ENCODE measurements at places on chromosomes 3 and 15.
A peak's percentile ranks its signal among the peaks of the same experiment; 100 is the strongest.

- DNase-seq: no peak
Observed at GRCh38 chr3:23172059-23172458, 31.1 kb upstream of the UBE2E2 start.

GRCh38 chr3:131669600-131669999, 166.8 kb upstream of the MRPL3 start:
- no peak for DNase-seq

- DNase-seq: no peak
Observed at GRCh38 chr3:132457286-132457685, 40.0 kb downstream of the DNAJC13 start.

DNA sequence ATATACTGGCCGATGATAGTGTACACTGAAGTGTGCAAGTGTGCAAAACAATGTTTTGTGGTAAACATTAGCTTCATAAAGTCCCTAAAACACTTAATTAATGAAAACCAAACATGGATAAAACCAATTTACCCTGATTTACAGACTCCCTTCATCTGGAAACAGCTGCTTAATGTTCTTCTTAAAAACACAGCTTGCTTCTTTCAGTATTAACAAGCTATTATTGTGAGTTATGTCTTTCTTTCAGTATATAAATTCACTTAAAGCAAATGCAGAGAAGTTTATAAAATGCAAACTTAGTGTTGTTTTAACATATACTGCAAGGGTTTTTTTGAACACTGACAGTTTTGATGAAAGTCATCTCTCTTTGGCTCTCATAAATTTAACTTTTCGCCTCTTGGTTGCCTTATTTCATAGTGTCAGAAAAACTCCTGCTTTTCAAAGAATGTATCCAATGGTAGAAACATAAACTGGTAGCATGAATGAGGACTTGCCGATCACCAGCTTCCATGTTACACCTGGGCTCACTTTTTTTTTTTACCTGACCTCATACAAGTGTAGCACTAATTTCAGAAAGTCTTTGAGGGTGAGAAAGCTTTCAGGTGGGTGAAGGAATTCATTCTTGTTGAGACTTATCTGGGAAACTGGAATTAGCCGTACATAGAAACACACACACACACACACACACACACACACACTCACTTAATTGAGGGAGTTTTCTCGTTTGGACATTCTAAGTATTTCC, 532.2 kb downstream of the ROBO2 start:
- no peak for DNase-seq

DNA sequence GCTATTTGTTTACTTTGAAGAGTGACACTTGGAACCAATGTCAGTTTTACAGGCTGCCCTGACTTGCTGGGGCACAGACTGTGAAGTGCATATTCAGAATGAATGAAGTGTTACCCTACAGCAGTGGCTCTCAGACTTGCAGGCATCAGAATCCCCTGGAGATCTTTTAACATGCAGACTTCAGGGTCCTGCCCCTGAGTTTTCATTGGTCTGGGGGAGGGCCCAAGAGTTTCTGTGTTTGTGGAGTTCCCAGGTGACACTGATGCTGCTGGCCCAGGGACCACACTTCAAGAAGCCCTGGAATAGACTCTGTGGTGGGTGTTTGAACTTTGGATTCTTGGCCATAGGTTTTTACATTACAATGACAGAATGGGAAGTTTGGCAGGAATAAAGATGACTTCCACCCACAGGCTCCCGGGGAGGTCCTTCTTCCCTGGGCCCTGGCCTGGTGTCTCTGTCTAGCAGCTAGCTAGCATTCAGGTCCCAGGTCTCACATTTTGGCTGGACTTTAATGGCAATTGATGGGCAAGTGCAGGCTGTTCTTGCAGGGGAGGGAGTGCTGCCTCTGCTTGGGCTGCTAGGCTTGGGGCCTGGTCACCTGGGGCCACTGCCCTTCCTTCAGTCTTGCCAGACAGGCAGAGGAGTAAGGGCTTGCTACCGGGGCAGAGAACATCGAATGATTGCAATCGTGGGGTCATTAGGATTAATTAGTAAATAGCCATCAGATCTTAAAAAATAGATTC, 149.0 kb downstream of the APBA2 start:
- no peak for DNase-seq

- DNase-seq: no peak
Observed at GRCh38 chr3:25648925-25649830, 15.5 kb downstream of the TOP2B start.

GRCh38 chr3:134020135-134020680, 9.5 kb downstream of the SLCO2A1 start:
- DNase-seq: no peak

DNA sequence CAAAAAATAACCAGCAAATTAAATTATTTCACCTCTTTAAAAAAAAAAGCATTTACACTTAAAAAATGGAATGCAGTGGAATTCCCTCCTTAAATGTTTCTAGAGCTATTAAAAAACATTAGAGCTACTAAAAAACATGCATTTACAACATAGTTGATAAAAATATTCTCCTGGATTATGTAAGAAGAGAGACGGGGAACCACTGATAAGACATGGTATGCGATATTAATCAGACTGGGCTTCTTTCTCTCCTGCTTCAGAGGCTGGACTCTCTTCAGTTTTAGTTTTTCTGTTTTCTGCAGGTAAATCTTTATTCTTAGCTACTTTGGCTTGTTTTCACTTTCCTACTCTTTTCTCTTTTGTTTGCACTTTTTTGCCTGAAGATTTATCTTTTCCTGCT, 40.4 kb upstream of the WDR49 start:
- no peak for DNase-seq

DNA sequence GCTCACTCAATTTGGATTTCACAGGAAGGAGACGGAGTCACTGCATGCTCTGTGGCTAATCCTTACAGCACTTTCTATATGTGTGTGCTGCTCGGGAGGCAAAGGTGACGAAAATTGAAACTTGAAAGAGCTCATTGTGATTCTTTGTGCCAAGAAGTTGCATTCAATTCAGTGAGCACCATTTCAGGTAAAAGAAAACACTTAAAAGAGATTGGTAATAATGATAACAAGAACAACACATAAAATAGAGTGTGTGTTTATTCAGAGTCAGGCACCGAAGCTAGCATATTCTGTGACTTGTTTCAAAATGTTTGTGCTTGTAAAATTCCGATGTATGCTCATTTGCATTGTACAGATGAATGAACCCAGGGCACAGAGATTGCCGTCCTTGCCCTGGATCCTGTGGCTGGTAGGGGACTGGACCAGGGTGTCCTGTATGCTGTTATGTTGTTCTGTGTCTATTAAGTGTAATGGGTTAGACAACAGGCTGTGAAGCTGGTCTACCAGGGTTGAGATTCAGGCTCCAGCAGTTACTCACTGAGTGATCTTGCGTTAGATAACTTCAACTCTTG, 193.3 kb upstream of the PROK2 start:
- DNase-seq: no peak

DNA sequence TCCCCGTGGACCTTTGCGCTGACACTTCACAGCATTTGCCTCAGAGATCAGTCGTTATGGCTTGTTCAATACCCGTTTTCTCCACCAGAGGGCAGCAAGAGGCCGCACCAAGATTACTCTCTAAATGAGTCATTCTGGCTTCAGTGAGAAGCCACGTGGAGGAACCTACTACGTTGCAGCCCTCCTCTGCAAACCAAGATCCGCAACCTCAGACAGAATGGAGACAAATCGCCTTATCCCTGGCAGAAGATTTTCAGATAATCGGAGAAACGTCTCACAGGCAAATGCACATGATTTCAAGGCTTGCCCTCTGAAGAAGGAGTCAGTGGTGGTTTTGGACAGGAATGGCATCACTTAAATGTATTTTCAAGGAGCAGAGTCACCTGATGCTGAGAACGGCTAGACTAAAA, 60.5 kb downstream of the GTPBP8 start:
- peak; percentile 84 for DNase-seq

DNA sequence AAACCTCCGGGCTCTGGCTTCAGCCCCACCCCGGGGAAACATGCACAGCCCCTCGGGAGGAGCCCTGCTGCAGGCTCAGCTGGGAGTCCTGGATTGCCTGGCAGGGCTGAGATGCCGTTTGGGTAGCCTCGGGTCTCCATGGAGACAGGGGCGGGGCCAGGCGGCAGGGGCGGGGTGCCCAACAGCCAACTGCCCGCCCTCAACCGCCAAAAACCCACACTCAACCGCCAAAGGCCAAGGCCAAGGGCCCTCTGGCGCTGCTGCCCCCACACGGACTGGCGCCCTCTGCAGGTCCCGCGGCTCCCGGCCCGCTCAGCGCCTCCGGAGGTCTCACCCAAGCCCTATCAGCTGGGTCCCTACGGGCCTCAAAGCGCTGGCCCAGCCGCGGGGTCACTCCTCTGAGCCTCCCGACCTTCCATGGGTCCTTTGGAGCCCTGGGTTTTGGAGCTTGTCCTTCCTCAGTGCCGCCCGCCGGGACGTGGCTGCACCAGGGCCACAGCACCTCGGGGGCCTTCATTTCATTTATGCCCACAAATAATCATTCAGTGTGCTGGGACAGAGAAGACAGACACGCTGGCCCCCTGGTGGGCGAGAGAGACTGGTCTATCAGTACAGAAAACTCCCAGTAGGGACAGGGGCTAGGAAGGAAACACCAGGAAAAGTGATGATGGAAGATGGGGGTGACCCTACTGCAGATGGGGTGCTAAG, 33.5 kb upstream of the ACAD9 start:
- DNase-seq: peak; percentile 84

DNA sequence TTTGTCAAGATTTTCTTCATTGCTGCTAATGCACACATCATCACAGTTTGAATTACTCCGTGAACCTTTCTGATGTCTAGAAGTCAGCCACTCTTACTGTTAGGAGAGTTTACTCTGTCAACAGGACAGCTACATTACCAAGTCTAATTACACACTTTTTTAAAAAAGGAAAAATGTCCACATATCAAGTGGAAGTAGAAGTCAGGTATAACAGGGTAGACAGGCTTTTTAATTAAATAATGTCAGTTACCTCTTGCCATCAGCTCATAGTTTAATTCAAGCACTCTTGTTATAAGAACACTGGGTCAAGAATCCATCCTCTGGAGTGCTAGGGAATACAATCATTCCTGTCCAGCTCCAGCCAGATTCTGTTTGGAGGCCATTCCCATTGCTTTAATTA, 232.8 kb downstream of the TAFA4 start:
- no peak for DNase-seq

- no peak for DNase-seq
Observed at GRCh38 chr3:146640955-146641867, 36.1 kb upstream of the PLSCR5 start.

- DNase-seq: no peak
Observed at GRCh38 chr15:67185621-67186225, 68.7 kb downstream of the AAGAB start.

- no peak for DNase-seq
Observed at GRCh38 chr3:69320871-69321271, 65.0 kb downstream of the FRMD4B start.

GRCh38 chr3:37494216-37494615, 319.8 kb upstream of the LRRFIP2 start:
- DNase-seq: no peak

DNA sequence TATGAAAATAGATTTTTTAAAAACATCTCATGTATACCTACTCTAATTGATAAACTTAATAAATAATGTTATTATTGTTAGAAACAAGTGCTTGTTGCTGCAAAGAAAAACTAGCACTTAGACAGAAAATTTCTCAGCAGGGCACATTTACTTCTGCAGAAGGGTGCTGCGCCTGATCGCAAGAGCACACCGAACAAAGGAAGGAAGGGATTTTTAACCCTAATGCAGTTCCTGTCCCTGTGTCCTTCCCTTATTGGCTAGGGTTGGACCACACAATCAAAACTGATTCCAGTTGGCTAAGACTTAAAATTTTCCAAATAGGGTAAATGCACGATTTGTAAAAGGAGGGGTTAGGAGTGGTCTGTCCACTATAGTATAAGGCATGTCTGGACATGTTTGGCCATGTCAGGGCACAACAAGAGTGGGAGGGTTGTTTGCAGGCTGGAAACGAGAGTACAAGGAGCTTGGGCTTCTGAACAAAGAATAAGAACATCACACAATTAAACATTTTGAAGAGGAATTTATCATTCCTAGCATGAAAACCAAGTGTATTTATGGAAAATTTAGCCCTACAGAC, 4.7 kb downstream of the DTWD1 start:
- no peak for DNase-seq

- no peak for DNase-seq
Observed at GRCh38 chr3:84601303-84601702, 357.5 kb upstream of the CADM2 start.

DNA sequence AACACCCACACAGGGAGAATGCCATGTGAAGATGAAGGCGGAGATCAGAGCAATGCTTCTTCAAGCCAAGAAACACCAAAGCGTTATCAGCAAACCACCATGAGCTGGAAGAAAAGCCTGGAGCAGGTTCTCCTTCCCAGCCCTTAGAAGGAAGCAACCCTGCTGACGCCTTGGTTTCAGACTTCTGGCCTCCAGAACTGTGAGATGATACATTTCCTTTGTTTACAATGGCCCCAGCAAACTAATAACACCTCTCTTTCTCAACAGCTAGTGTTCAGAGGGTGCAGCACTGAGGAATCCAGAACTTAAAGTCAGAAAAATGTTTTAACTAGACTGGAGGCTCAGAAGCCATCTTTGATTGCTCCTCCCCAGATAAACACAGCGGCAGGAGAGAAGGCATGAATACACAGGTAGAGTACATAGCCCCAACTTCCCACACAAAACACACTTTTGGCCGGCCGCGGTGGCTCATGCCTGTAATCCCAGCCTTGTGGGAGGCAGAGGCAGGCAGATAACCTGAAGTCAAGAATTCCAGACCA, 132.4 kb upstream of the LPP start:
- no peak for DNase-seq

DNA sequence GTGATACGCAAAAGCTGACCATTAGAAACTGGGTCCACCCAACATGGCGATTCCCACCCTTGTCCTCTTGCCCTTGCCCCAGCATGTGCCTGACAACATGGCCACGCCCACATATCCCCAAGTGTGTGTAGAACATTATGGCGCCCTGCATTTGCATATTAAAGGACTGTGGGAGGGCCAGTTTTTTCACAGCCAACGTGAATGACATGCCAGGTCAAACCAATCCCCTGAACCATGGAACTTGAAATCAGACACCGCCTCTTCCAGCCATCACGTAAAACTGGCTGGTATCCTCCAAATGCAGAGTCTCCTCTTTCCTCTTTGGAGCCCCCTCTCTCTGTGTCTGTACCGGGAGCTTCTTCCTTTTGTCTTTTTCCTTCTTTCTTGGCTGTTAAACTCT, 156.7 kb upstream of the EPHA6 start:
- no peak for DNase-seq

- no peak for DNase-seq
Observed at GRCh38 chr3:197522183-197522715, 33.5 kb downstream of the BDH1 start.

- no peak for DNase-seq
Observed at GRCh38 chr3:74532446-74532845, 82.0 kb downstream of the CNTN3 start.

DNA sequence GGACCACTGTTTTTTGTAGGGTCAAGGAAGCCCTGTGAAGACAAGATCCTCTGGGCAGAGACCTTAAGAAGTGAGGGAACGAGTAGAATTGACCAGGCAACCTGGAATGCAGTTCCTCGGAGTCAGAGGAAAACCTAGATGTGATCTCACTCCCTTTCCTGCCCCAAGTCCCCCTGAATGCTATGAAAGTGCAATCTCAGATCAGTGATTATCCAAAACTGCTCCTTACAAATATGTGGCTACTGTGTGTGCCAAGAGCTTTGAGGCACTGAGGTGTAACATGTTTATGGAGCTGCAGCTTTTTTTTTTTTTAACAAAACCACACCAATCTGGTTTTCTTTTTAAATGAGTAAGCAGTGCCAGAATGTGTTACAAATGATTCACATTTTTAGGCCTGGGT, 35.8 kb downstream of the THSD4 start:
- no peak for DNase-seq

- no peak for DNase-seq
Observed at GRCh38 chr3:195746751-195747150, 26.0 kb downstream of the MUC20 start.

- DNase-seq: no peak
Observed at GRCh38 chr3:17798000-17798399, 55.6 kb upstream of the TBC1D5 start.

Measured in glutamatergic neuron (in vitro differentiated cells).